ENCODE measurements at places on chromosomes 16 and 17.

DNA sequence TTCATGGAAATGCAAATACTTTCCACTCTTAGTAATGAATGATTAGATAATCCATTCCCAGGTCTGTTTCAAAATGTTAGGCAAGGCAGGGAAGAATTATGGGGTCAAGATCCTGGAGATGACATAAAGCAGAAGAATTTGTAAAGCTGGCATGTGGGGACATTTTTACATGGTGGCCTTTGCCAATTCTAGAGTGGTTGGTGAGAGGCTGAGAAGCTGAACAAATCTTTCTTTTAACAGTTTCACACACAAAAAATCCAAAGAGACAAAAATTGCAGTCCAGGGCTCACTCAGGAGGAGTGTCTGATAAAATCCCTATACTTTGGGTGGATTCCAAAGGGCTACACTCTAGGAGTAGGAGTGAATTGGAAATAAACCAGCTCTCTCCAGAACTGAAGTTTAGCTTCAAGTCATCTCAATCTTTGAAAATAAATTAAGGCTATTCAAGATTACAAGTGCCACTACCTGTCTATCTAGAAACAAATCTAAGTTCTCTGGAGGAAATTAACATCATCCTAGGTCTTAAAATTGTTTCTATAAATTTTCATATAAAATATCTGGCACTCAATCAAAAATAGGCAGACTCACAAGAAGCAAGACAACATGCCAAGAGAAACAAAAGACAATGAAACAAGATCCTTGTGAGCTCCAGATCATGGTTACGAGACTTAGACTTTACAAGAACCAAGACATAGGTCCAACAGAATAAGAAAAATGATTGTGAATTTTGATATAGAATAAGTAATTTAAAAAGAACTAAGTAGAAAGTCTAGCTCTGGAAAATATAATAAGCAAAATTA lies 113.0 kb upstream of the AXIN2 start:
- no peak for DNase-seq

- DNase-seq, result no peak
These were observed 115.2 kb downstream of the PITPNC1 start for GRCh38 chr17:67492251-67492740.

- DNase-seq, result no peak
These were observed 39.8 kb downstream of the TLE7 start for GRCh38 chr16:71402007-71402406.

GRCh38 chr17:36674278-36674650 lies 72.9 kb downstream of the MRM1 start:
- peak; percentile 52 for DNase-seq

- DNase-seq, result peak; percentile 76
These were observed 23.1 kb upstream of the MMD start for GRCh38 chr17:55444471-55445441.

DNA sequence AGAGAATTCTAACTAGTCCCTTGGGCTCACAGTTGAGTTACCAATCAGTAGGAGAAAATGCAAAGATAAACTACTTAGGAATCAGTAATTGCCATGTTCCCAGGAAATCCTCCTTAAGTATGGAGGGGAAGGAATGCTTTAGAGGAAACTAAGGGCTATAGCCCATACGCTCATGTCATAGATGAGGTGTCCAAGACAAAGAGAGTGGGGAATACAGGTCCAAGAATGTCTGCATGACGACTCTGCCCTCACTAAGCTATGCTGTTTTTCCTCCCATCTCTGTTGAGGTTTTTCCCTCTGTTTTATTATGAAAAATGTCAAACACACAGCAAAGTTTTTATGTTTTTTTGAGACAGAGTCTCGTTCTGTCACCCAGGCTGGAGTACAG lies 16.0 kb downstream of the LDHD start:
- no peak for DNase-seq

DNA sequence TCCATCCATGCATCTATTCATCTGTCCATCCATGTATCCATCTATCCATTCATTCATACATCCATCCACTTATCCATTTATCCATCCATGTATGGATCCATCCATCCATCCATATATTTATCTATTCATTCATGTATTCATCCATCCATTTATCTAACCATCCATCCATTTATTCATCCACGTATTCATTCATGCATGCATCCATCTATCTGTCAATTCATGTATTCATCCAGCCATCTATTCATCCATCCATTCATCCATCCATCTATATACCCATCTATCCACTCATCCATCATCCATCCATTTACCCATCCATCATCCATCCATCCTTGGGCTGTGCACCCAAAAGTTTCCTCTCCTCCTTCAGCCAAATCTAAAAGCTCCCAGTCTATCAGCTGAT lies 43.4 kb downstream of the GDE1 start:
- DNase-seq, result no peak

DNA sequence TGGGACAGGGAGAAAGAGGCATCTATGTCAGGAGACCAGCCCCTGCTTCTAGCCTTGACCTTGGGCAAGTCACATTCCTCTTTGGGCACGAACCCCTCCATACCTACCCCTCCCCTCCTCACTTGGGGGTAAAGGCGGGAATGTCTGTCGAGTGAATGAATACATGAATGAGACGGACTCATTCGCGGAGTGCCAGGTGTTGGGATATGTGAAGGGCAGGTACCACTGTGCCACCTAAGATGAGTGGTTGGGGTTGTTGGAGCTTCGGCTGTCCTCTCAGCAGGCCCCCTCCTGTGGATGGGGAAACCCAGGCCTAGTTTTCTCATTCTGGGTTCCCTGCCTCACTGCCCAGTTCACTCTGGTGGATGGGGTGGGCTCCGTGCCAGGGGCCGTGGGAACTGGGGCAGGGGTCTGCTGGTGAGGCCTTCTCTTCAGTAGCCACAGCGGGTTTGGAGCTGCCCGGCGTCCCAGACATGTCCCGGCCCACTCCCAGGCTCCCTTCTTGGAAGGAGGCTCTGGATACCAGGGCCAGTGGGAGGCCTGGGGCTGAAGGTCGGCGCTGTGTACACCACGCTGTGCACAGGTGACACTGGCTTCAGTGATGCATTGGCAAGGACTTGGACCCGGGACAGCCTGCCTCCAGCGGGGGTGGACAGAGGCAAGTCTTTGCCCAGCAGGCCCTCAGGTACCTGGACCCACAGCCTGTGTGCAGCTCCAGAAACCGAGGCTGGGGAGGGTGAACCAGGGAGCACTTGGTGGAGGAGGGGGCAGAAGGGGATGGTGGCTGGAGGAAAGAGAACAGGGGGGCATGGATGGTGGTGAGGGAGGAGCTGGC lies 5.6 kb downstream of the GLIS2 start:
- DNase-seq, result no peak

GRCh38 chr16:48430890-48431289 lies 45.7 kb upstream of the SIAH1 start:
- DNase-seq, result peak; percentile 70

GRCh38 chr17:74546586-74546985 lies 671 bp upstream of the CD300C start:
- no peak for DNase-seq

GRCh38 chr17:19343256-19343630 lies 19.3 kb downstream of the B9D1 start:
- DNase-seq, result no peak

- DNase-seq, result no peak
These were observed 800.0 kb downstream of the KCNJ18 start for GRCh38 chr17:22492331-22492730.

GRCh38 chr16:89895482-89896250 lies 22.3 kb downstream of the TCF25 start:
- no peak for DNase-seq

GRCh38 chr17:27660436-27660835 lies 29.4 kb downstream of the LGALS9 start:
- DNase-seq, result no peak

DNA sequence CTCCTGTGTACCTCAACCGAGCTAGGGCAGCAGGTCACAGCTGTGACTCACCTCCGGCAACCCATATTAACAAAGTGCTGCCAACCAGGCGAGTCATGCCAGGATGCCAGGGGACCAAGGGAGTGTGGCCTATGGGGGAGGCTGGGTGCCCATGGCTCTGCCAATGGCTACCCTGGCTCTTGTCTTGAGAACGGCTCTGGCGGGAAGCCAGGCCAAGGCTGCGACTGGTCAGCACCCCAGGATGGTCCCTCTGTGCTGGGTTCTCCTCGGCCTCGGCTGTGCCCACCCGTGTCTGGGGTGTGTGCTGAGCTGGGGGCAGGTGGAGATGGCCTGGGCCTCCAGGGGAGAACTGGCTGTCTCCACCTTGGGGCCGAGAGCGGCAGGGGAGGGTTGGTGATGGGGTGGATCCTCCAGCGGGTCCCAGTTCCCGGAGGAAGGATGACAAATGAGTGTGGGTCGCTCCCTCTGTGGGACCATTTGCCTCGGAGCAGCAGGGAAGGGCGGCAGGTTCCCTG lies 75.8 kb downstream of the MRC2 start:
- no peak for DNase-seq

GRCh38 chr17:60087882-60088669 lies 9.4 kb upstream of the HEATR6 start:
- DNase-seq, result no peak

GRCh38 chr16:62638964-62639870 lies 603.0 kb upstream of the CDH8 start:
- DNase-seq, result peak; percentile 93

GRCh38 chr16:30992276-30992780 lies 7.3 kb downstream of the HSD3B7 start:
- DNase-seq, result no peak

GRCh38 chr16:24701521-24701951 lies 27.9 kb upstream of the TNRC6A start:
- no peak for DNase-seq
